Iris pigment epithelial cell (primary cell): ENCODE measurements at places on chromosomes 5 and 9.

GRCh38 chr9:133874060-133874657 lies 118.0 kb downstream of the VAV2 start:
- DNase-seq: peak; percentile 84

- DNase-seq: peak; percentile 19
Measured at GRCh38 chr9:35605351-35606137, 482 bp downstream of the TESK1 start.

DNA sequence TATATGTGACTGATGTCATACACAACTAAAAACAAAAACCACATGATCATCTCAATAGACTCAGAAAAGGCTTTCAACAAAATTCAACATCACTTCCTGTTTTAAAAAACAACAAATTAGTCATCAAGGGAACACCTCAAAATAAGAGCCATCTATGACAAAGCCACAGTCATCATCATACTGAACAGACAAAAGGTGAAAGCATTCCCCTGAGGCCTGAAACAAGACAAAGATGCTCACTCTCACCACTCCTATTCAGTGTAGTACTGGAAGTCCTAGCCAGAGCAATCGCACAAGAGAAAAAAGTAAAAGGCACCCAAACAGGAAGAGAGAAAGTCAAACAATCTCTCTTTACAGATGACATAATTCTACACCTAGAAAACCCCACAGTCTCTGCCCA lies 893.5 kb upstream of the EDIL3 start:
- DNase-seq: no peak

DNA sequence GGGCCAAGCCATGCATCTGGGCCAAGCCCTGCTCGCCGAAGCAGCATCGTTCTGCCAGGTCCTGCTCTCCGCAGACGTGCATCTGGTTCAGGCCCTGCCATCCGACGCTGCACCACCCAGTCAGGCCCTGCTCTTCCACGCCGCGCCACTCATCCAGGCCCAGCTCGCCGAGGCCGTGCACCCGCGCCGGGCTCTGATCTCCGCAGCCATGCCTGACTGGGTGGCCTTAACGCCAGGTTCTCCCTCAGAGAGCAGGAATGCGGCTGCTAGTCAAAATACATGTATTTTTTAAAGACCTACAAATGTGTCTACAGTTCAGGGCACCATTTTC lies 891.1 kb upstream of the CTNND2 start:
- no peak for DNase-seq

DNA sequence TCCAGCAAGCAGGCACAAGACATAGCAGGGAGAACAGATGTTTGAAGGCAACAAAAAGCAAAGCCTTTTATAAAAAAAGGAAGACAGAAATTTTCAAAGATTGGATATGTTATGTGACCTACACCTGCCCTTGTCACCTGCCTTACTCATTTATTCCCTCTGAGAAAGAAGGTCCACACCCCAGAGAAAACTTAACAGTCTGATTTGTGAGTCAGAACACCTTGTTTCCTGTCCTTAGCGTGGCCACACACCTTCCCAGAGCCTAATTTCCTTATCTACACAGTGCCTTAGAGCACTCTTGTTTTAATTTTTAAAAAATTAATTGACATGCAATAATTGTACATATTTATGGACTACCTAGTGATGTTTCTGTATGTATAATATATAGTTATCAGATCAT lies 419.0 kb upstream of the DAB2 start:
- DNase-seq: no peak

GRCh38 chr5:144812763-144813162 lies 642.1 kb downstream of the KCTD16 start:
- DNase-seq: peak; percentile 99

DNA sequence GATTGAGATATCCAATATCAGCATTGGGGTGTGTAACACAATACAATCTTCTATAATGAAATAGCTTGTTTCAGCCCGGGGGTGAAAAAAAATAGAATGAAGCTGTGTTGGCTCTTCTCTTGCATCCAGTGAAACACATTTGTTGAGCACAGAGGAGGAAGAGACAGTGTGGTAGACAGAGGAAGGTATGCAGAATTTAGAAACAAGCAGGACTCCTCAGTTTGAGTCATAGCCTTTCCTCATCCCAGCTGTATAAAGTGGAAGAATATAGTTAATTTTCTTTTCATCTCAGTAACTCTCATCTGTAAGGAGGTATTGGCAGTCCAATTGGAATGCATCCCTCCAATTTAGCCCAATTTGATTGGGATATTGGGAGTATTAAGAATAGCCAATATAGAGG lies 302.2 kb upstream of the VLDLR start:
- peak; percentile 50 for DNase-seq

DNA sequence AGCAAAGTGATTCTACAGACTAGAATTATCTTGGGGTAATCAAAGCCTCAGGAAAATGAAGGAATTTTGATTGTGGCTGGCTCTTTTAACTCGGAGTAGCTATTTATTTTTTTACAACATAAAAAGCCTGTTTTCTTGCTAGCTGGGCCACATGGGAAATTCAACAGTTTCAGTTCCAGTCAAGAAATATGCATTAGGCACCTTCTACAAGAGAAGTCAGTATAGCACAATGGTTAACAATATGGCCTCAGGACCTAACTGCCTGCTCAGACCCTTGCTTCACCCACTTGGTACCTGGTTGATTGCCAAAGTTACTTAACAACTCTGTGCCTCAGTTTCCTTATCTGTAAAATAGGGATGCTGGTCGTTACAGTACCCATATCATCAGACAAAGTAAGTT lies 586.2 kb downstream of the ZNF608 start:
- DNase-seq: no peak

GRCh38 chr9:20228096-20228495 lies 394.2 kb downstream of the MLLT3 start:
- no peak for DNase-seq

DNA sequence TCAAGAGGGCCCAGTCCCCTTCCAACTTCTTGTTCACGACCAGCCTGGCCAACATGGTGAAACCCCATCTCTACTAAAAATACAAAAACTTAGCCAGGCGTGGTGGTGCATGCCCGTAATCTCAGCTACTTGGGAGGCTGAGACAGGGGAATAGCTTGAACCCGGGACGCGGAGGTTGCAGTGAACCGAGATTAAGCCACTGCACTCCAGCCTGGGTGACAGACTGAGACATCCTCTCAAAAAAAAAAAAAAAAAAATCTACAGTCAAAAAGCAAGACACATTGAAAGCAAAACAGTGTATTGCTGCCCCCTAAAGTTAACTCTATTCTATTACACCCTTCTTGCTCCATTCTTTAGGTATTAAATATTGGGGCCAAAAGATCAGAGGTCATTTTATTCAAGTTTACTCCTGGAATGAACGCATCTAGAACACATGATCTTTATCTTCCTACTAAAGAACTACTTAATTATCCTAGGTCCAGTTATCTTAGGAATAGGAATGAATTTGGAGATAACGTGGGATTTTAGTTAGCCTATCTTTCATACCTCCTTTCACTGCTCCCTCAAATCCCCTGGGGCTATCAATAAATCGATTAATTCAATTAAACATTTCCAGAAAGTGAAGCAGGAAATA lies 2.4 kb downstream of the ATG12 start:
- peak; percentile 47 for DNase-seq

- DNase-seq: no peak
Measured at GRCh38 chr5:170268884-170269283, 28.7 kb downstream of the LCP2 start.

DNA sequence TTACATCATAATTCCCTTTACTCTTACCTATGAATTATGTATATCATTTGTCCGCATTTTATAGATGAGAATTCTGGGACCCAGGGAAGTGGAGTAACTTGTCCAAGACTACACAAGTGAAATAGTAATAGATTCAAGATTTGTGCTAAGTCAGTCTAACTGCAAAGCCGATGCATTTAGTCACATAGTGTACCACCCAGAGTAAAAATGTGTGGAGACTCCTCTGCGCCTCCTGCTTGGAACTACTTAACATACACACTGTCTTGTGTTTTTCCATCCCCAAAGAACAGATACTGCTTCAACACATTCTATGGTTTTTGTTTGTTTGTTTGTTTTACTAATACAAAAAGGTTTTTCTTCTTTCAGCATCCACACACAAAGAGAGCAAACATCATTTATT lies 729.8 kb downstream of the PRELID2 start:
- DNase-seq: no peak

- peak; percentile 72 for DNase-seq
Measured at GRCh38 chr9:16870596-16871335, at the start of gene BNC2. TSS of gene BNC2 (minus strand) at chr9:16870670. CDS start at chr9:16870648, 22 bp downstream.

DNA sequence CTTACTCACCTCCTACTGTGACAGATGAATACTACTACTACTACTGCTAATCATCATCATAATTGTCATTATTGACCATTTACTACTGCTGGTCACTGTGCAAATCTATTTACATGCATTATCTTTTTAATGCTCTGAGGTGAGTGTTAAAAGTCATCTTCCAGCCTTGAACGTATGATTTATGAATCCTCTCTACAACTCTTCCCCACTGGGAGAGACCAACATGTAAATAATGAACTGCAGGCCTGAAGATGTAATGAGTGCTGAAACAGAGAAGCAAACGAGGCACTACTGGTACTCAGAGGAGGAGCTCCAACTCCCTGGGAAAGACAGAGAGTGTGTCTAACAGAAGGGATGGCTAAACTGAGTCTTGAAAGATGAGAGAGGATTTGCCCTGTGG lies 95.4 kb downstream of the JAKMIP2 start:
- DNase-seq: no peak
